ENCODE measurements at places on chromosomes 7 and 10. TPM values are rescaled to one million over a fixed set of nuclear protein-coding genes. Genes with fewer than 3 reads are reported as not detected.

THNSL1 gene
- total RNA-seq, result 1.4 TPM

PYROXD2 gene
- total RNA-seq, result 25.4 TPM

KLF14 gene
- total RNA-seq, result not detected

FAS gene
- 82.8 TPM for total RNA-seq

VWA2 gene
- total RNA-seq, result not detected

OR9A2 gene
- total RNA-seq, result not detected

ANTXRL gene
- total RNA-seq, result not detected

OPTN gene
- total RNA-seq, result 160 TPM

TSPAN33 gene
- 68.8 TPM for total RNA-seq

NFKB2 gene
- total RNA-seq, result 390 TPM

SRGN gene
- 382 TPM for total RNA-seq

HNRNPF gene
- 144 TPM for total RNA-seq

CAMK2G gene
- 59.6 TPM for total RNA-seq

FOXI2 gene
- total RNA-seq, result not detected

PDK4 gene
- total RNA-seq, result 0.20 TPM

HOGA1 gene
- not detected for total RNA-seq

TMEM140 gene
- 24.5 TPM for total RNA-seq

THSD7A gene
- not detected for total RNA-seq

TDRD1 gene
- total RNA-seq, result not detected

PNLIPRP3 gene
- not detected for total RNA-seq

ADCYAP1R1 gene
- not detected for total RNA-seq

C10orf143 gene
- total RNA-seq, result 5.5 TPM

FAM237B gene
- not detected for total RNA-seq

TAS2R4 gene
- 0.37 TPM for total RNA-seq

WASHC2A gene
- 48.5 TPM for total RNA-seq

ADCY1 gene
- total RNA-seq, result not detected

PLXNA4 gene
- 11.7 TPM for total RNA-seq

NPY4R2 gene
- total RNA-seq, result not detected

HOXA4 gene
- total RNA-seq, result 0.26 TPM
